ENCODE measurements at places on chromosomes 4 and X.

DNA sequence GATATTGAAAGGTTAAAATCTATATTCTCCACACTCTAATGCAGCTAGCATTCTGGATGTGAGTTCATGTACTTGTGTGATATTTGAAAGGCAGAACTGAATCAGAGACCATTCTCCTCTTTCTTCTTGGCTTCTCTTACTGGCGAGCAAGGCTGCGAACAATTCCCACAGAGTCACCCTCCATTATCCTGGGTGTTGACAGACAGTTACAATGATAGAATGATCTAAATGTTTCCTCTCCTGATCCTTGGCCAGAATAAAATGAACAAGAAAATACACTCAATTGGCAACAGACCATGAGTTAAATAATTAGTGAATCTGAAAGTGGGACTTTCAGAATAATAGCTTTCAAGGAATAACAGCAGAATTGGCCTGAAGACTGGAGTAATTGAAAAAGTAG is 342.8 kb downstream of the RAPGEF2 start:
- no peak for DNase-seq

DNA sequence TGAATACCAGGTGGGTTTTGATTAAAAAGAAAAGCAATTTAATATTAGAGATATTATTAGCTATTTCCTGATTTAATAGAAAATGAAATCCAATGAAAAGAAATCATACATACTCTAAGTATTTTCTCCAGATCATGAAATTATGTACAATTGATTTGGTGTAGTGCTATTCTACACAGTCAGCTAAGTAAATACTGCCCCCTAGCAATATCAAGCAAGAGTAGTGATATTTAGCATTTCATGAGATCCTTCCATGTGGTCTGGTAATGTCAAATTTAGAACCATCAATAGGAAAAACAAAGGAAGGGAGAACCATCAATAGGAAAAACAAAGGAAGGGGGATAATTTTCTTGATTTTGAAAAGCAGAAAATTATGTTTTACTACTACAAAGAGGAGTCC is 114.6 kb downstream of the TBCK start:
- DNase-seq: peak; percentile 8

DNA sequence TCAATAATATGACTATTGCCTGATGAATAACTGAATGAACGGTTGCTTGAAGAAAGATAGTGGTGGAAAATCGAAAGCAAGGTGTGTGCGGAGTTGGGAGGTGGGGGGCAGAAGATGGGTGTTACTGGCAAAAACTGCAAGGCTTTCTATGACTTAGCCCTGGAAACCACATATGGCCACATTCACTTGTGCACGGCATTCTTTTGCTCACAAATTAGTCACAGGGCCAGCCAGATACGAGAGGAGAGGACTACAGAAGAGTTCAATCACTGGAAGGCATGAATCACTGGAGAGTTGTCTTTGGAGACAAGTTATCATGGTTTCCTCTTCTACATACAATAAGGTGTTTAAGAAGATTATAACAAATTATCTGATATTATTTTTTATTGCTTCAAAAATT is 626.5 kb upstream of the CPEB2 start:
- no peak for DNase-seq

- DNase-seq: no peak
These were observed 434.5 kb upstream of the FTHL17 start for GRCh38 chrX:31506360-31506759.

- no peak for DNase-seq
These were observed 175.0 kb upstream of the ARHGEF9 start for GRCh38 chrX:63959975-63960374.

DNA sequence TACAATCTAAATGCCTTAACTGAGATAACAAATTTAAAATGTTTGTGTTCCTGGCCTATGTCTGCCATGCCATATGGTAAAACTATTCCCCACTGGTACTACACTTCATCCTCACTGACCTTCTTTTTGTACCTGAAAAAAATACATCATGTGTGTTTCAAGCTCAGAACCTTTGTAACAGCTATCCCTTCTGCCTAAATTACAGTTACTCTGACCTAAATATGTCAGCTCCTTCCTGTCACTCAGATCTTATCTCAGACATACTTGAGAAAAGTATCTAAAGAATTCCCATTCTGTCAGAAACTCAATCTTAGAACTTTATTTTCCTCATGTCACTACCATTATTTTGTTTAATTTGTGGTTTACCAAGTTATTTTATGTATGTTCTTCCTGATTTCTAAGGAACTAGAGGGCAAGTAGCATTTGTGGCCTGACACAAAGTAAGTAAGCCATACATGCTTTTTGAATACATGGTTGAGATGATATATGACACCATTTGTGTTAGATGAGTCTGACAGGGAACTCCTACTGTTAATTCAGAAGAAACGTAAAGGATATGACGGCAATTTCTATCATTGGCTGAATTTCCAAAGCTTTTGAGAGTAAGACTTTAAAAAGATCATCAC is 456.5 kb upstream of the NDST3 start:
- DNase-seq: no peak

GRCh38 chr4:92421920-92422319 is 118.2 kb downstream of the GRID2 start:
- peak; percentile 4 for DNase-seq

- no peak for DNase-seq
These were observed 35.3 kb upstream of the KLHL8 start for GRCh38 chr4:87255755-87256154.

DNA sequence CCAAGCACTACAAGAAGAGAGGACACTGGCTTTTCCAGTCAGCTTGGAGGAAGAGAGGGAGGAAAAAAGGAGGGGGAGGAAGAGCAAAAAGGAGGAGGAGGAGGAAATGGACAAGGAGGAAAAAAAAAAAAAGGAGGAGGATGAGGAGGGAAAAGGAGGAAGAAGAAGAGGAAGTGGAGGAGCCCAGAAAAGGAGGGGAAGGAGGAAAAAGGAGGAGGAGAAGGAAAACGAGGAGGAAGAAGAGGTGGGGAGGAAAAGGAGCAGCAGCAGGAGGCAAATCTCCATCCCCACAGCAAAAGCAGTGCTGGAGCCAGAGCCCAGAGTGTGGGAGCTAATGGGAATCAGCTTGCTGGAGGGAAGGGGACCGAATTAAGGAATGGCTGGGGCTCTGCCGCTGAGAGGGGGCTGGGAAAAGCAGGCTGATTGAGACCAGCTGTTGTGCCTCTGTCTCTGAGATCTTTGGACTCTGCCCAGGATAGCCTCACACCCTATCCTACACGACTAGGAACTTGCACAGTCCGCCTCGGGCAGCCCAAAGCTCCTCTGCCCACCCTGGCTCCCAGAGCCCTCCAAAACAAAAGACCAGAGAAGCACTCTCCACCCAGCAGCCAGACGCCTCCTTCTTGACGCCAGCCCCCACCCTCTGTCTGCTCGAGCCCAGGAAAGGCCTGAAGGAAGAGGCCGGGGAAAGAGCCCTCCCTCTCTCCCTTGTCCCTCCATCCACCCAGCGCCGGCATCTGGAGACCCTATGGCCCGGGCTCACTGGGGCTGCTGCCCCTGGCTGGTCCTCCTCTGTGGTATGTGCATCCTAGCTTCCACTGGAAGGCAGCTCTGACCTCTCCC is at the start of gene XPNPEP2:
Gene XPNPEP2 (plus strand): TSS at position 514 of the 843 bp plus-strand sequence. CDS start 235 bp downstream, at position 749.
- no peak for DNase-seq

GRCh38 chrX:109902665-109903064 is 100.2 kb upstream of the TMEM164 start:
- DNase-seq: no peak

DNA sequence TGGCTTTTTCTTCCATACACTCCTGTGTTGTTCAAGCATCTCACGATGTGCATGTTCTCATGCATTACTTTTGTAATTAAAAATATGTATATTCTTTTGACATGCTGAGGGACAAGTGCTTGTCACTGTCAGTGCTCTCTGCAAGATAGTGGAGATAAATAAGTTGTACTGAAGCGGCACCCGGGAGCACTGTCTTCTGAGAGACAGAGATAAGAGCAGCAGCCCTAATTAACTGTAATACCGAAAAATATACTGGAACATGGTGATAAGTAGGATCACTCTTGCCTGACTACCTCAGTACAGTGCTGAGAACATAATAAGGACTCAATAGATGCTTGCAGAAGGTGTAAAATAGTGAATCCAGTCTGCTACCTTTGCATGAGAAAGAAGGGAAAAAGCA is 9.4 kb upstream of the GPR173 start:
- no peak for DNase-seq

- DNase-seq: peak; percentile 48
These were observed 290.1 kb downstream of the INPP4B start for GRCh38 chr4:142556048-142556447.

DNA sequence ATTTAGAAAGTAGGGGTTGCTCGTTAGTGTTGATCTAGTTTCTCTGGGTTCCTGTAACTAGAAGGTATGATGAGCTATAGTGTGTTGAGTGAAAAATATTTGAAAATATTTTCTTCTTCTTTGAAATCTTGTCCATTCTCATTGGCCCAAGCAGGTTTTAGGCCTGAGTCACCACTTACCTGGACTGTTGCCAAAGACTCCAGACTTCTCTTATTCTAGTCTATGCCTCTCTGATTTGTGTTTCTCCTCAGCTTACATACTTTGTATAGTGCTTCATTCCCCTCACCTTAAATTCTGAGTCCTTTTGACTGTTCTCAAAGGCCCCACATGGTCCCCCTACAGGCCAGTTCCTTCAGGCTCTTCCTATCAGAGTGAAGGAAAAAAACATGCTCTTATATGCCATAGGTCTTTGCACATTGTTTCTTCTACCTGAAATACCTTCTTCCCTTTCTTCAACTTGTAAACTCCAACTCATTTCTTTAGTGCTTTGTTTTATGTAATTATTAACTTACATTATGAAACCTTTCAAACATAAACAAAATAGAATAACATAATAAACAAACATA is 258.2 kb downstream of the PPP1R2C start:
- DNase-seq: no peak

- no peak for DNase-seq
These were observed at the start of gene MAGEB1 for GRCh38 chrX:30246769-30247489. TSS of gene MAGEB1 (plus strand) at chrX:30247146. CDS start at chrX:30250494, 3,348 bp downstream.

DNA sequence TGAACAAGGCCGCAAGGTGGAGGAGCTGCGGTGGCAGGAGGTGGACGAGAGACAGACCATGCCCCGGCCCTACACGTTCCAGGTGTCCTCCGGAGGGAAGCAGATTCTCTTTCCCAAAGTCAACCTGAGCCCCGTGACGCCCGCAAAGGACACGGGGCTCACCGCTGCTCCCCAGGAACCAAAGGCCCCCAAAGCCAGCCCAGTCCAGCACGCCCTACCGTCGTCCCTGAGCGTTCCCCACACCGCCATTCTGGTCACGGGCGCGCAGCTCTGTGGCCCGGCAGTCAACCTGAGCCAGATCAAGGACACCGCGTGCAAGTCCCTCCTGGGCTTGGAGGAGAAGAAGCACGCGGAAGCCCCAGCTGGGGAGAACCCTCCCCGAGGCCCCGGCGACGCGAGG is 72.2 kb downstream of the AASDH start:
- DNase-seq: no peak

DNA sequence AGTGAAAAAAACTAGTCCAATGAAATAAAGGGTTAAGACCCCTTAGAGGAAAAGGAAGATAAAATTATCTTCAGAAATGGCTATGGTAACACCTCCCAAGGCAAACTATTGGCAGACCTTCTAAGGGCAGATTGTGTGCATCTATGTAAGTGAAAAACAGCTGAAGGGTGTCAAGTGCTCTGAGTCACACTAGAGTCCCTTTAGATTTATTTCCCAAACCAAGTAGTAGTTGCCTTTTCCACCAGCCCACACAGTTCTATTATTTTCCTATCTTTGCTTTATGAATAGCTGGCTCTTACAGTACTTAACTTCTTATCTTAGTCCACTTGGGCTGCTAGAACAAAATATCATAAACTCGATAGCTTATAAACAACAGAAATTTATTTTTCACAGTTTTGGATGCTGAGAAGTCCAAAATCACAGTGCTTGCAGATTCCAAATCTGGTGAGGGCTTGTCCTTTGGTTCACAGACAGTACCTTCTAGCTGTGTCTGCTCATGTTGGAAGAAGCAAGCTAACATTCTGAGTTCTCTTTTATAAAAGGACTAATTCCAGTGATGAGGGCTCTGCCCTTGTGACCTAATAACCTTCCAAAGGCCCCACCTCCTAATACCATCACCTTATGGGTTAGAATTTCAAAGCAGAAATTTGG is 143.6 kb downstream of the GRID2 start:
- DNase-seq: no peak

GRCh38 chr4:24245491-24245820 is 338.9 kb downstream of the DHX15 start:
- DNase-seq: no peak

DNA sequence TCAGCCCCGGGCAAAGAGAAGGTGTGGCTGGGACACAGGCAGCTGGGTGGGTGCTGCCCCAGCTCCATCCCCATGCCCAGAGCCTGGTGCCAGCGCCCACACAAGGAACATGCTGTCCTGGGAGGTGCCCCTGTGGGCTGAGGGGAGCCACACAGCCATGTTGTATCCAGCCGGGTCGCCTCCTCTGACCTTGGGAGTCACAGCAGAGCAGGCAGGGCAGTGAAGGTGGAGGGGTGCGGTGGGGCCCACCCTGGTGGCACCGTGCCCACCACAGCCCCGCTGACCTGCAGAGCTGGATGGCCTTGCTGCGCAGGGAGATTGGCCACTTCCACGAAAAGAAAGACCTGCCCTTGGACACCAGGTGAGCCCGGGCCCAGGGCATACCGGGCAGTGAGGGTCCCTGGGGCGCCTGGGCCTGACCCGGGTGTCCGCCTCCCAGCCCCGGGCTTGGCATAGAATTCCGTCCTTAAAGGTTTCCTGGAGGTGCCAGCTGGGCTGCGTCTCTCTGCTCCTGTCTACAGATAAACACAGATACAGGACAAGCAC is 18.7 kb upstream of the ADD1 start:
- DNase-seq: no peak

GRCh38 chr4:27714073-27714472 is 853.4 kb downstream of the STIM2 start:
- DNase-seq: no peak

DNA sequence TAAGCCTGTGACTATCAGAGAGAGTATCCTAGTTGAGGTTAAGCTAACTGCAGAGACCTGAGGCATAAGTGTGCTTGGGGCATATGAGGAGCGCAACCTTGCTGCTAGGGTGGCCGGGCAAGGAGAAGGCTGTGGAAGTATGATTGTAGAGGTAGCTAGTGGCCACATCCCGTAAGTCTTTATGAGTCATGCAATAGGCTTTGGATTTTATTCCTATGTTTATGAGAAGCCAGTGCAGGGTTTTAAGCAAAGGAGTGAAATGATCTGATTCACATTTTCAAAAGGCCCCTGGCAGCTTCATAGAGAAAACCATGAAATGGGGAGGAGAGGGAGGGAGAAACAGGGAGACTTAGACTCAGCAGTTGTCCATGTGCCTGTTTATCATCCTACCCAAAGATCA is 92.1 kb upstream of the WDFY3 start:
- no peak for DNase-seq

GRCh38 chr4:20251031-20251795 is 492 bp upstream of the SLIT2 start:
- no peak for DNase-seq

- no peak for DNase-seq
These were observed 11.4 kb downstream of the ADGRA3 start for GRCh38 chr4:22504447-22504846.

GRCh38 chr4:95362906-95363558 is 185.7 kb downstream of the UNC5C start:
- DNase-seq: peak; percentile 10

All from activated CD4-positive, alpha-beta T cell treated with anti-CD3 and anti-CD28 coated beads, Interleukin-10, Interleukin-2, amounts not matched to agents 100 ng/mL and 50 ng/mL, durations not matched to agents 16 hours and 8 hours (primary cell).